ENCODE measurements at places on chromosomes 11 and 22.
A peak's percentile ranks its signal among the peaks of the same experiment; 100 is the strongest.

GRCh38 chr11:47378836-47379170 lies 456 bp upstream of the SPI1 start:
- no peak for DNase-seq

DNA sequence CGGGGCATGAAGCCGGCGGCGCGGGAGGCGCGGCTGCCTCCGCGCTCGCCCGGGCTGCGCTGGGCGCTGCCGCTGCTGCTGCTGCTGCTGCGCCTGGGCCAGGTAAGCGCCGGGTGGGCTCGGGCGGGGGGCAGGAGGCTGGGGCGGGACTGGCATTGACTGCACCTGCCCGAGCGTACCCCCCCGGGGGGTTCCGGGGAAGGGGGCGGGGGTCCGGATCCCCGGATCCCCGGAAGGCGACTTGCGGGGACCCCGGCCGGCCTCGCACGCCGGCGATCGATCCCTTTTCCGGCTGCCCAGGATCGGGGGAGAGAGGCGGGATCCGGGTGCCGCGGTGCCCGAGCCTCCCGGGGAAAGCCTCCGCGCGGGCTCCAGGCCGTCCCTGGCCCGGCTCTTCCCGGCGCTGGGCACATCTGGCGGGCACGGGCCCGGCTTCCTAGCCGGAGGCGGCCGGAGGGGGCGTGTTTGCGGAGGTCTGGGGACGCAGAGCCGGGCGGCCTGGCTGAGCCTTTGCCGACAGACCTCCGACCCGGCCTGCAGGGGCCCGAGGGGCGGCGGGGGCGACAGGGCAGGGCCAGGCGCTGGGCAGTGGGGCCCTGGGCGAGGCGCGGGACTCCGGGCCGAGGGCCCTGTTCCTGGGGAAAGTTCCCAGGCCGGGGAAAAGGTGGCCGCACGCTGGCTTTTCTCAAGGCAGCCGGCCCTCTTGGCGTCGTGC lies 705 bp downstream of the PTPRJ start:
- DNase-seq: peak; percentile 62

- no peak for DNase-seq
Measured at GRCh38 chr11:1295086-1295485, 14.3 kb downstream of the TOLLIP start.

- DNase-seq: peak; percentile 75
Measured at GRCh38 chr22:37019309-37020191, at the start of the genes MPST and TST. TSS of gene MPST (plus strand) at chr22:37019742. CDS start at chr22:37019837, 95 bp downstream. TSS of gene TST (minus strand) at chr22:37019447. CDS start at chr22:37018732, 715 bp downstream.

- DNase-seq: no peak
Measured at GRCh38 chr22:32910429-32910772, 108.9 kb downstream of the TIMP3 start.

DNA sequence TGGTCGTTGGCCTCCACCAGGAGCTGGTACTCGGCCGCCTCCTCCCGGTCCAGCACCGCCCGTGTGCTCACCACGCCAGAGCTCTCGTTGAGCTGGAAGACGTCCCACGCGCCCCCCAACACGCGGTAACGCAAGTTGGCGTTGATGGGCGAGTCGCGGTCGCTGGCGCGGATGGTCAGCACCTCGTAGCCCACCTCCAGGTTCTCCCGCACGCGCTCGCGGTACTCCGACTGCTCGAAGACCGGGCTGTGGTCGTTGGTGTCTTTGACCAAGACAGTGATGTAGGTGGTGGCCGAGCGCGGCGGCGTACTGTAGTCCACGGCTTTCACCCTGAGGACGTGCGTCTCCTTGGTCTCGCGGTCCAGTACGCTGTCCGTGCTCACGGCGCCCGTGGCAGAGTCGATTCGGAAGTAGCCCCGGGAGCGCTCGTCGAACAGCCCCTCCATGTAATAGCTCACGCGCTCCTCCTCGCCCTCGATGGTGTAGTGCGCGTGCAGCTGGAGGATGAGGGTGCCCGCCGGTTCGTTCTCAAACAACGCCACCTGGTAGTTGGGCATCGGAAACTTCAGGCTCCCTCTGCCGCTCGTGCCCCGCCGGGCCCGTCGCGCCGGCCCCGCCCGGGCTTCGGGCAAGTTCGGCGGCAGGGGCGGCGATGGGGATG lies 1.4 kb downstream of the CELSR1 start:
- DNase-seq: no peak

DNA sequence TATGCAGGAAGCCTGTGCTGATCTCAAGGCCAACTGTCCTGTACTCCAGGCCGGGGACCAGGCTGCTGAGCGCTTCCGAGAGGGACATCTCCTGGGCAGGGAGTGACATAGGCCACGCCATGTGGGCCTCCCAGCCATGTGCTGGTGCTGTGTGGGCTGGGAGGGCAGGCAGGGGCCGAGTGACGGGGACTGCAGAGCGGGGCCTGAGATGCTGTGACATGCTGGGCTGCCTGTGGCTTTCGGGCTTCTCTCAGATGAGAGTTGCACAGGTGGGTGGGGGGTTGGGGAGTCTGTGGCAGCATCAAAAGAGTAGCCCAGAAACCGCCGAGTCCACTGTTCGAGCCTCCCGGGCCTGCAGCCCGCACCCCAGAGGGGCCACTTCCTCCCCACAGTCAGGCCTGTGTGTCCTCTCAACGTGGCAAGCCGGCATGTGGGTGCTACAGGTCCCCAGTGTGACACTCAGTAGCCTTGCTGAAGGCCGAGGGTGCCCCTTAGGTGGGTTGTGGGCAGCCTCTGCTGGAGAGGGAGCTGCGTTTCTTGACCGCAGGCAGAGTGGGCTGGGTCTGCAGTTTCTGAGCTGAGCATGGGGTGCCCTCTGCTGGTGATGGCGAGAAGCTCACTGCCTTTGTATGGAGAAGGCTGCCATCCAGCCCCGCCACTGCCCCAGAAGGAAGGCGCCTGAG lies 101.2 kb downstream of the BCR start:
- peak; percentile 72 for DNase-seq

All from EH (cell line).